ENCODE measurements at places on chromosomes 16 and 17. TPM values are rescaled to one million over a fixed set of nuclear protein-coding genes. Genes with fewer than 3 reads are reported as not detected.

GRCh38 chr16:50208460-50208931 is 55.4 kb downstream of the TENT4B start:
- DNase-seq: peak; percentile 63

- no peak for DNase-seq
These were observed 14.1 kb upstream of the G6PC1 start for GRCh38 chr17:42886283-42887176.

The SYT17 gene
- polyA plus RNA-seq: 0.12 TPM

The ACE gene
- polyA plus RNA-seq: 0.19 TPM

DNA sequence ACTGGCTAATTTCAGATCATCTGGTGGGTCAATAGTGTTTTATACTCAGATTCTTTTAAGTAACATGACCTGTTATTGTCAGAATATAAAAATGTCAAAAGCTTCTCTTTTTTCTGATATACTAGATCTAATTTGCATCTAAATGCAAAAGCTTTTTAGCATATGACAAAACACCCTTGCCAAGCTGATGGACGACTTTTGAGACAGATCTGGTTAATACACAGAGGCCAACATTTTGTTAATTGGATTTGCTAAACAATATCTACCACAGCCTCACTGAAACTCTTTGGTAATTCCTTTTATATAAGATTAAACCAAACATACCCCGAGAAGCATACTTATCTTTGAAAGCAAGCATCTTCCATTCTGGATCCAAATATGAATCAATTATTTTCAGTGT is 10.3 kb upstream of the NOL11 start:
- DNase-seq: no peak

The JPH3 gene
- not detected for polyA plus RNA-seq

The STARD3 gene
- polyA plus RNA-seq: 36.7 TPM

The SHMT1 gene
- polyA plus RNA-seq: 25.8 TPM

The ADAD2 gene
- not detected for polyA plus RNA-seq

DNA sequence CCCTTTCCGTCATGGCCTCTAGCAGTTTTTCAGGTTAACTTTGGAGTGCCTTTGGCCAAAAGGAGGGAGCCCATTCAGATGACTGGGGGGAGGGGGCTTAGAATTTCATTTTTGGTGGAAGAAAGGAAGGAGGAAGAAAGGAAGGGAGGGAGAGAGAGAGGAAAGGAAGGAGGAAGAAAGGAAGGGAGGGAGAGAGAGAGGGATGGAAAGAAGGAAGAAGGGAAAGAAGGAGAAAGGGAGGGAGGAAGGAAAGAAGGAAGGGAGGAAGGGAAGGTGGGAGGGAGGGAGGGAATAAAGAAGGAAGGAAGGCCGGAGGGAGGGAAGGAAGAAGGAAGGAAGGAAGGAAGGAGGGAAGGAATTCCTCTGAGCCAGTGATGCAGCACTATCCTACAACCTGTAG is 25.7 kb downstream of the MMP15 start:
- no peak for DNase-seq

DNA sequence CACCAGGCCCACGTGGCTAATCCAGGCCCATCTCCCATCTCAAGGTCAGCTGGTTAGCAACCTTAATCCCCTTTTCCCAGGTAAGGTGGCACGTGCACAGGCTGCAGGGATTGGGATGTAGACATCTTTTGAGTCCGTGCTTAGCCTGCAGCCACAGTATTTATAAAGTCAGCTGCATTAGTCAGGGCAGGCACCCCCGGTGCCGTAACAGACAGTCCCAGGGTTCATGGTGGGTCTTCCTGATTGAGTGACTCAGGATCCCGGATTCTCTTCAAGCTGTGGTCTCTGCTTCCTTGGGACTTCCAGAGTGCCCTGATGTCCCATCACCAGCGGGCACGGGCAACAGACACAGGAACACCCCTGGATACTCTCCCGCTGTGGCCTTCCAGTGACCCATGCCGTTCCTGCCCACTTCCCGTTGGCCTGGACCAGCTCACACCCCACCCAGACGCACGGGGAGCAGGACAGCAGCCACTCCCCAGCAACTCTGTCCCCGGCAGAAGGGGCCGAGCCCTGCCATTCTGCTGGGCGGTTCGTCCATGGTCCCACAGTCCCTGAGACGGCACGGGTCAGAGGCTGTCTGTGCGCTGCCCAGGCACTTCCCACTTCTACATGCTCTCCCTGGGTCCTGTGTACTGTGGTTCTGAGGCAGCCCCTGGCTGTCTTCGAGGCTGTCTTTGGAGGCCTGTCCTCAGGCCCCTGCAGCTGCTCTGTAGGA is 248.6 kb upstream of the GSE1 start:
- DNase-seq: no peak

GRCh38 chr16:80591071-80591915 is 50.5 kb downstream of the DYNLRB2 start:
- DNase-seq: no peak

DNA sequence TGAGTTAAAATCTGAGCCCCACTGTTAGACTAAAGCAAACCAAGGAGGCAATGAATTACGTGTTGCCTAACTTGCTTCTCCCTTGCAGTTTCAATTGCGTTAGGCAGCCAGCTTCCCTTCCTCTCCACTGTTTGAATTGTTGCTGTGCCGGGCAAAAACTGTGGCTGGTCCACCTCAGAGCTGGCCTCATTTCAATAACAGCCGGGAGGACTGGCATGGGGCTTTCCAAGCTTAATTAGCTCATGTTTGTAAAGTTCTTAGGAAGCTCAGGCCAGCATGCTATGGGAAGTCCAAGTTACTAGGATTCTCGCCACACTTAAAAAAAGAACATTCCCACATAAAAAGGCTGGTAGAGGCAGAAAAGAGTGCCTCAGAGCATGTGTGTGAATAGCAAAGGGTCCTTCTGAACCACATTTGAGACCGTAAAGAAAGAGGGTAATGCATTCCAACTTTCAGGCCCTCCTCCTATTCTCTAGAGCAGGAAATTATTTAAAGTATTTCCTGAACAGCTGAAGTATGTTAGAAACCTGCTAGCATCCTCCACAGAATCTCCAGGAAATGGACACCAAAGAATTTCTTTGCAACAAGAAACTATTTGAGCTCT is 79.0 kb upstream of the SMURF2 start:
- DNase-seq: peak; percentile 41

The CTRL gene
- 0.46 TPM for polyA plus RNA-seq

DNA sequence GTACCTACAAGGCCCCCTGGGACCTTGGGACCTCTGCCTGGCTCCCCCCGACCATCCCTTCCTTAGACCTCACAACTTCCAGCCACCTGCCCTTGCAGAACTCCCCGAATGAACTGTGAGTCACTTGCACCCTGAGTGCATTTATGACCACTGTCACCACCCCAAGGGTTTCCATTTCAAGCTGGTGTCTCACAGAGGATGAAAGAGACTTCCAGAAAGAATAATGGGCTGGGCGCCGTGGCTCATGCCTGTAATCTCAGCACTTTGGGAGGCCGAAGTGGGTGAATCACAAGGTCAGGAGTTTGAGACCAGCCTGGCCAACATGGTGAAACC is 124.5 kb upstream of the CIBAR2 start:
- DNase-seq: no peak

DNA sequence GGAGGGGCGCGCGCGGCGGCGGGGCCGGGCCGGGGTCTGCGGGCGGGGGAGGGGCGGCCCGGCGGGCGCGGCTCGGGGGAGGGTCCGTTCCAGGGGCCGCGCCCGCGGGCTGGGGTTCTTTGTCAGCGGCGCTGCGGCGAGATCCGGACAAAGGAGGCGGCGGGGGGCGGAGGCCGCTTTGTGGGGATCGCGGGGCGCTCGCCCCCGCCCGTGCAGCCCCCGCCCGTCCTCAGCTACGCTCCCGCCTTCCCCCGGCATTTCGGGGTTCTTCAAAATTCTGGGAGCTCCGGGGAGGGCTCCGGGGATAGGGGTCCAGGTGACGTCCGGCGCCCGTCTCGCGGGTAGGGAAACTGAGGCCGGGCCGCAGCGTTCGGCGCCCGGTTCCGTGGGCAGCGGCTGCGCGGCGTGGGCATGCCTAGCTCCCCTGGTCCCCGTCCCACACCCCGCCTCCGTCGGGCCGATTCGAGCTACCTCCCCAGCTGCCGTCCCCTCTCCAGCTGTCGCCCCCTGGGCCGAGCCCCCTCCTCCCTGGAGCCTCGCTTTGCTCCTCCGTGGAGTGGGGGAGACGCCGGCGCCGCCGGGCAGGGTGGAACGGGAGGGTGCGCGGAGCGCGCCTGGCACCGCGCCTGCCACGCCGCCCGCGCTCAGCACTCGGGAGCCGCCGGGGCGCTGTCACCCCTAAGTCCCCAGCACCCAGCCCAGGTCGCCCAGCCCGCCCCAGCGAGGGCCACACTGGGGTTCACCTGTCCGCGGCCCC is 546 bp downstream of the SNN start:
- DNase-seq: no peak

- no peak for DNase-seq
These were observed 21.5 kb downstream of the MBTD1 start for GRCh38 chr17:51238255-51238887.

DNA sequence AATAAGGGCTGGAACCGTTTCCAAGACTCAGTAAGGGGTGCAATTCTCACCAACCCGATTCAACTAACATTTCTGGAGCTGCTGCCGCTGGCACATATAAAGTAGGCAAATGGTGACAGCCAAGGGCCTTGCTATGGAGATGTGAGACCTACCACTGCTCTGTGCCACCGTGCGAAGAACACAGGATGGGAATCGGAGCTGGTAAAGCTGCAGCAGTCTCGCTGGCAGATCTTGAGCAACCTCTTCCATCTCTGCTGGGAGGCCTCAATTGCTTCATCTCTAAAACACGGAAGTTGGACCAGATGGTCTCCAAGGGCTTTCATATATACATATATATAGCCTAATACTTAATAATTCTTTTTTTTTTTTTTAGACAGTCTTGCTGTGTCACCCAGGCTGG is 128.9 kb upstream of the RCVRN start:
- no peak for DNase-seq

The ZDHHC7 gene
- polyA plus RNA-seq: 54.7 TPM

GRCh38 chr16:85661740-85662481 is 26.8 kb downstream of the GINS2 start:
- no peak for DNase-seq

DNA sequence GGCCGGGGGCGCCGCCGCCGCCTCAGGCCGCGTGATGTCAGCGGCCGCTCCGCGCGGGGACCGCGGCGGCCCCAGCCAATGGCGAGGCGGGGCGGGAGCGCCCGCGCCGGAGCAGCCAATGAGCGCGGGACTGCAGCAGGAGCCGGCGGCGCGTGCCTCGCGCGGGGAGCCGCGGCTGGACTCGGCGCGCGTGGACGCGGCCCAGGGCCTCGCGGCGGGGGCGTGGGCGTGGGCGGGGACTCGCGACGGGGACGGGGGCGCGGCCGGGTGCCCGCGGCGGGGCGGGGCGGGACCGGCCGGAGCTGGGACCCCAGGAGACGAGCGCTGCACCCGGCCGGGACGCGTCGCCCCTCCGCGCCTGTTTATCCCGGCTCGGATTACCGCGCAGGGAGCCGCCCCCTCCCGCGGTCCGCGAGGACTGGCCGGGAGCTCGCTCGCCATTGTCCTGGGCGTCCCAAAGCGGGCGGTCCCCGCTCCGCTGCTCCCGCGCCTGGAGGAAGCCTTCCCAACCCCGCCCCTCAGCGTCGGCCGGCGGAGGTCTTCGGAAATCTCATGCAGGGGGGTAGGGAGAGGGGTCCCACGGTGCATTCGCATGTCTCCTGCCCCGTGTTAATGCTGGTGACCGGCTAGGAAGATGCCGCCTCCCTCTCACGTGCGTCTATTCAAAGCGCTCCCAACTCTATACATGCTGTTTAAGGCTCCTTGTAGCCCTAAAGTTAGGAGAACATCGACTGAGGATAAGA is at the start of gene RNF157:
TSS of gene RNF157 (minus strand) at position 33 of the 743 bp plus-strand sequence. CDS start 253 bp downstream, outside the sequence.
- DNase-seq: no peak

The PPY gene
- polyA plus RNA-seq: not detected

DNA sequence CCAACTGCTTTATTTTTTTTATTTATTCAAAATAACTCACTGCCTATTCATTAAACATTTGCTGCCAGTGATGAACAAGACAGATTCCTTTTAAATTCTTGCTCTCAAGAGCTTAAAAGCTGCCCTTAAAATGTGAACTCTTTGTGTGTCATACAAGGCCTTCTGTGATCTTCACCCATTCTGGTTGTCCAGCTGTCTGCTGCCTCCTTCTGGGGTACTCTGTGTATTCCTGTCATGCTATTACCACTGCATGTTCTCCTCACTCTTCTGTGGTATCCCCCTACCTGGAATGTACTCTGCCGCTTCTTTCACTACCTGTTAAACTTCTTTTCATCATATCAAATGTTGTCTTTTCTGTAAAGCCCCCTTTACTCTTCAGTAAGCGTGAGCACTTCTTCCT is 165.8 kb downstream of the CHD9 start:
- DNase-seq: no peak

The CDH1 gene
- 206 TPM for polyA plus RNA-seq

GRCh38 chr16:51442141-51442870 is 291.2 kb upstream of the SALL1 start:
- no peak for DNase-seq

All from mammary epithelial cell (primary cell).